Karpas-422 (cell line): ENCODE measurements at places on chromosomes 3 and 15. TPM values are rescaled to one million over a fixed set of nuclear protein-coding genes. Genes with fewer than 3 reads are reported as not detected.
A peak's percentile ranks its signal among the peaks of the same experiment; 100 is the strongest.

DNA sequence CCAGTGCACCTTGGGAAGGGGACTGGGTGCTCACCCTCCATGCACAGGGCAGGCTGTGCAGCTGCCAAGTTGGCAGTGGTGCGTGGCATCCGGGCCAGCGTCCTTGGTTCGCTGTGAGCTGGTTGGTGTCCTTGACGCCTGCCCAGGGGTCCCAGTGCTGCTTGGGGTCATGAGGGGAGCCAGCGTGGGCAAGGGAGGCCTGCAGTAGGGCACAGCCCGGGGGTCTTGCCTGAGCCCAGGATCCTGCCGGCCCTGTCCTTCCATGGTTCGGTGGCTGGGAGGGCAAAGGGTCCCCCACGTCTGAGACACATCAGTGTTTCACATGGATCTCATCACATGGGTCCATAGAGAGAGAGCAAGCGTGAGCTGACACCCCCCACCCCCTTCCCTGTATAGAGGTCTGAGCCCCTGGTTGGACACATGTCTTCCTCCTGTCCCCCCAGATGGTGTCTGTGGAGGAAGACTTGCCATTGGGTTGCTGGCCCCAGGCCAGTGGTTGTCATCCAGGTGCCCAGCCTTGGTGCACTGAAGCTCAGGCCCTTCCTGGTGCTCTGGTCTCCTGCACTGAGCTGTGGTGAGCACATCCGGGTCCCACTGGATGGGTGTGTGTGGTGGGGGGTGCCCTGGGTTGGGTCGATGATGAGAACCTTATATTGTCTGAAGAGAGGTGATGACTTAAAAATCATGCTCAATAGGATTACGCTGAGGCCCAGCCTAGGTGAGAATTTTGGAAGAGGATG is 232.3 kb downstream of the SNRPN start:
- no peak for DNase-seq

GRCh38 chr3:98110550-98110908 is 20.0 kb upstream of the OR5H1 start:
- no peak for DNase-seq

- DNase-seq = no peak
These were observed 84.9 kb downstream of the TBC1D2B start for GRCh38 chr15:77992356-77993222.

- no peak for DNase-seq
These were observed 116.2 kb upstream of the KCNMB2 start for GRCh38 chr3:178420033-178420432.

Gene IFT57
- 93.4 and 133 TPM in 2 replicates for total RNA-seq

Gene ADAMTS9
- not detected in 2 replicates for total RNA-seq

GRCh38 chr3:20984594-20985205 is 766.3 kb downstream of the ZNF385D start:
- no peak for DNase-seq

Gene AADACL2
- total RNA-seq = not detected in 2 replicates

DNA sequence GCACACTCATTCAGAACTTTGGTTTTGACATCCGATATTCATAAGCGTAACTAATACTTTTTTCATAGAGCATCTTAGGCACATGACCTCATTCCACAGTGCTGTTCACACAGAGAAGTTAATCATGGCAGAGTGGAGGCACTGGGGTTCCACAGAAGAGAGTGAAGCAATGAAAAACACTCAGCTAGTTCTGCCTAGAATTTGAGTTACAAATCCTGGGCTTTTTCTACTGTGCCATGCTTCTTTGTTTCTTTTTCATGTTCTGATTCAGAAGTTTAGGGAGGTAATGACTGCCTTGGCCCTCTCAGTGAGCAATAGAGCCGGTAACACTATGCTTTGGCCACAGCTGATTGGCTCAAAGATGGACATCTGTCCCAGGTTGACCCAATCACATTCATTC is 176.1 kb upstream of the MITF start:
- no peak for DNase-seq

DNA sequence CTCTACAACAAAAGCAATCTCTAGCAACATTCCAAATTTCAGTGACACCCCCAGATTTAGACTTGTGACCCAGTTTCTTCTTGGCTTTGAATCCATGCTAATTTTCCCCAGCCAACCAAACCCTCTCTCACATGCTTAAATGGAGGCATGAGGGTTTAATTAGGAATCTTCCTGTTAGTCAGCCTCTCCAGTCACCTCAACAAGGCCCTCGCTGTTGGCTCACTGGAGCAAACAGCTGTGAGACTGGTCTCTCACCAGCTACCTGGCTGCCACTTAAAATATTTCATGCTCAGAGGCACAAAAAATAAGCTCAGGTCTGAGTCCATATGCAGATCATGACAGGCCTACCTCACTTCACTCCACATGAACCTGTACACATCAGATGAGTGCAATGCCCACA is 630.4 kb upstream of the ADAMTS9 start:
- no peak for DNase-seq

Gene TP63
- total RNA-seq = not detected in 2 replicates

DNA sequence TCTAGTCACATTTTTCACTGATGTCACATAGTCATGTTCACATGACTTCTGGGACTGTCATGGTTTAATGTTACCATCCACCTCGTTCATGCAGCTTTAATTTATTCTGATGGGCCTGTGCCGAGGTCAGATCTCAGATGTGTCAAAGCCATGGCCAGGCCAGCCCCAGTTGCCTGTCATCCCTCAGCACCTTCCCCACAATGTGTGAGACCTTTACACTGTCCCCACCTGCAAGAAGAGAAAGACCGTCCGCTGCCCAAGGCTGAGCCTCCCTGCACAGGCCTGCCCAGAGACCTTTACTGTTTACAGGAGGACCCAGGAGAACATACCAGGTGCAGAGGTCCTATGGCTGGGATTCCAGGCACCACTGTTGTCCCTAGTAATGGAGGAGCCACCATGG is 12.8 kb upstream of the KLF15 start:
- no peak for DNase-seq

Gene NR2E3
- not detected in 2 replicates for total RNA-seq

Gene KBTBD12
- not detected in 2 replicates for total RNA-seq

DNA sequence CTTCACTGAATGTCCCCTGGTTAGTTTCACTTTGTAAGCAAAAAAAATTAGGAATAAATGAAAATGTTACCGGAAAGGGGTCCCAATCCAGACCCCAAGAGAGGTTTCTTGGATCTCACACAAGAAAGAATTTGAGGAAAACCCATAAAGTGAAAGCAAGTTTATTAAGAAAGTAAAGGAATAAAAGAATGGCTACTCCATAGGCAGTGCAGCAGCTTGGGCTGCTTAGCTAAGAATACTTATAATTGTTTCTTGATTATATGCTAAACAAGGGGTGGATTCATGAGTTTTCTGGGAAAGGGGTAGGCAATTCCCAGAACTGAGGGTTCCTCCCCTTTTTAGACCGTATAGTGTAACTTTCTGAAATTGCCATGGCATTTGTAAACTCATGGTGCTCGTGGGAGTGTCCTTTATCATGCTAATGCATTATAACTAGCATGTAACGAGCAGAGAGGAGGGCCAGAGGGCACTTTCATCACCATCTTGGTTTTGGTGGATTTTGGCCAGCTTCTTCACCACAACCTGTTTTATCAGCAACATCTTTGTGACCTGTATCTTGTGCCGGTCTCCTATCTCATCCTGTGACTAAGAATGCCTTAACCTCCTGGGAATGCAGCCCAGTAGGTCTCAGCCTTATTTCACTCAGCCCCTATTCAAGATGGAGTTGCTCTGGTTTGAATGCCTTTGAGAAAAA is 41.0 kb upstream of the CMSS1 start:
- DNase-seq = no peak

- no peak for DNase-seq
These were observed 178.2 kb downstream of the RAB11A start for GRCh38 chr15:66047321-66048024.

- no peak for DNase-seq
These were observed 7.6 kb downstream of the AHSG start for GRCh38 chr3:186620213-186621092.

GRCh38 chr15:98686983-98687382 is 38.6 kb downstream of the IGF1R start:
- DNase-seq = peak; percentile 0

DNA sequence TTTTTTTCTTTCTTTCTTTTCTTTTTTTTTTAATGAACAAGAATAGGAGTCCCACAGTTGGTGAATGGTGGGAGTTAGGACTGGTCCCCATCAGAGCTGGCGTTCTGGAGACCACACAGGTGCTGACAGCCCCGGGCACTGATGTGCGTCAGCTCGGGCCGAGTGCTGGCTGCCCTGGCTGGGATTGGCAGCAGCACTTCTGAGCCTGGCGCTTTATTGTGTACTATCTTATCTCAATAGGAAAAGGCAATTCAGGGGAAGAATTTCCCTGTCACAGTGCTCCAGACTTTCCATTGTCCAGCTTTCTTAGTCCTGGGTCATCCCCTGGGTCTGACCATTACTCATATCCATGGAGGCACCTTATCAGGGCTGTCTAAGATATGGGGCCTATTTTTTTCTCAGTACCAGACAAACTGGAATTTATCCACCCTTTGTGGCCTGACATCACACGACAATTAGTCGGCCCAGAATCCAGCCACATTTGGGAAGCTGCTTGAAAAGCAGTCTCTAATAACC is 54.1 kb downstream of the TMEM44 start:
- no peak for DNase-seq
